Stomach (tissue), 19 donors: ENCODE measurements at places on chromosomes 5 and 9. TPM values are rescaled to one million over a fixed set of nuclear protein-coding genes. Genes with fewer than 3 reads are reported as not detected.

DNA sequence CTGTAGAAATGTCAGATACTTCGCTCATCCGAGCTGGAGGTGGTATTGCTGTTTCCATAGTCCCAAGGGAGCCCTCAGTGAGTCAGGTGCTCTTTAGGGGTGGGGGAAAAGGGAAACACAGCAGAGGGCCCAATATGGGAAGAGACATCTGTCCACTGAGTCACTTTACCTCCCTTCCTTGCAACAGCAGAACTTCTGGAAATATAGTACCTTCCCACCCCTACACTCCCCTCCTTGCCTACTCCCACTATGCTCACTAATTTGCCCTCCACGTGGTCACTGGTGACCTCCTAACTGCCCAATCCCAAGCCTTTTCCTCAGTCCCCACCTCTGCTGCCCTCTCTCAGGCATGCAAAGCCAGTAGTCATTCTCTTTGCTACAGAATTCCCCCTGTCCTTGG, 1.9 kb downstream of the HK3 start:
- no peak for DNase-seq

- DNase-seq: no peak
Observed at GRCh38 chr9:137694236-137694959, 75.6 kb downstream of the EHMT1 start.

- DNase-seq: no peak
Observed at GRCh38 chr5:149279661-149280060, 8.0 kb downstream of the AFAP1L1 start.

DNA sequence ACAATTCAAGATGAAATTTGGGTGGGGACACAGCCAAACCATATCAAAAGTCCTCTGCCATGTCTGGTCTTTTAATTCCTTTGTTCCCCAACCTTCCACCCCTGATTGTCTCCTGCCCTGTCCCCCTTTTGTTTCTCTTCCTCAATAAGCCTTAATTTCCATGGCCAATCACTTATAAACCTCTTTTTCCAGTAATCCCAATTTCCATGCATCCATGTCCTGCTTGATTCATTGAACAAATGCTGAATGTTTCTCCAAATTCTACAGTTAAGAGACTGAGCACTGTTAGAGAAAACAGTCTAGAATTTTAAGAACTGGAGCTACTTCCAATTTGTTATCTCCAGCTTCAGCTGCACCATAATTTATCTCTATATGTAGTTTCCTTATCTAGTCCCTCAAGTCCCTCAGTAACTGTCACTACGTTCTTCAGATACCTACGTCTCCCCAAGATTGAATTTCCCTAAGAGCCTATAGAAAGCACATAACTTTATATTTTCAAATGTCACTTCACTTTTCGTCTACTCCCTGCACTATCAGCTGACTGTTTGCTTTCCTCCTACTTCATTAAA, 34.2 kb downstream of the TARS1 start:
- no peak for DNase-seq

DNA sequence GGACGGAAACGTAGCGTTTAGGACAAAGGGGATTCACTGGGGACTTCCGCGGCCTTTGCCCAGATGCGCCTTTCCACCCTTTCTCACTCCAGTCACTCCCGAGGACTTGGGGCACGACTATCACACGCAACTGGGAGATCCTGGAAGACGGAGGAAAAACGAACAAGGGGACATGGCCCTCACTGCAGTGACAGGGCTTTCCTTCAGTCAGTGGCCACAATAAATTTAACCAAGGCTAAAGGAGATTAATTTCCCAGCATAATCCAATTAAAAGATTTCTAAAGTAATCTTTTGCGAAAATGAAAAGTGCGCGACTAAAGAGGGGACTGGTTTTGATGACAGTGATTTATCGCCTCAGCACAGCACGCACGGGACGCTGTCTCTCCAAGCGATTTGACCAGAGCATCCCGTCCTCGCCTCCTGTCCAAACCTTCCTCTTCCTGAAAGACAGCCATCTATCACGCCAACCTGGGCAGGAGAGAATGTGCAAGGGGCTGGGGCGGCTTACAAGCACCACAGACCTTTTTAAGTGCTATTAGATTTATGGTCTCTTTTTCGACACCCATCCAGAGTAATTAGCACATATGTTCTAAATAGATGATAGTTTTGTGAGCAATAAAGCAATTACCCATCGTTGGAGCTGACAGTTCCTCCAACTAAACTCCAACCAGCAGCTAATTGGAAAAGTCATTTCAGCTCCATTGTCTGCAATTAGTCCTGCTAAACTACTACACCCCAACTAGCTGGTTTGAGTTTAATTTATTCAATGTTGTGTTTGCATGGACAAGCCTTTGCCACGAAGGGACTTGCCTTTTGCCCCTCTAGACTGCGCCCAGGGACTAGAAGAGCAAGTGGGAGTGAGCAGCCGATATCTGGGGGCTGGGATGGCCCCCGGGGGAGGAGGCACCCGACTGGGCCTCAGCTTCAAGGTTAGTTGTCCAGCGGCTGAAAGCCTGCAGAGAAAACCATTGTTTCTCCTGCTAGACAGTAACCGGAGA, 7.4 kb downstream of the NR2F1-AS1 start:
- no peak for DNase-seq

GRCh38 chr5:170769246-170769645, 14.3 kb upstream of the GABRP start:
- no peak for DNase-seq

DNA sequence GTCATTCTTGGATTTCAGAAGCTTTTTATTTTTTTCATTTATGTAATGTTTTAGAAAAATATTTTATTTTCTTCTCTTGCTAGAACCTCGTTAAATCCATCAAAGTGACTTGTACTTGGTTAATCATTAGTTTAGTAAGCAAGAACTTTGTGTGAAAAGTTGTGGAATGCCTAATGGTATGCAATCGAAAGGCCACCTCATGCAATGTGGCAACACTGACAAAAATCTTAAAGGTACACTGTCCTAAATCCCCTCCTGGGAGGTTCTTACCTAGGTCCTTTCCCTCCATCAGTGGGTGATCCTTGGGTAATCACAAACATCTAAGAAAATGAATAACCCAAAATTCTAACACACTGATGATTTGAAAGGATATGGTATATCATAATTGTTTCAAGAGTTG, 304.2 kb downstream of the DNAH5 start:
- no peak for DNase-seq

DNA sequence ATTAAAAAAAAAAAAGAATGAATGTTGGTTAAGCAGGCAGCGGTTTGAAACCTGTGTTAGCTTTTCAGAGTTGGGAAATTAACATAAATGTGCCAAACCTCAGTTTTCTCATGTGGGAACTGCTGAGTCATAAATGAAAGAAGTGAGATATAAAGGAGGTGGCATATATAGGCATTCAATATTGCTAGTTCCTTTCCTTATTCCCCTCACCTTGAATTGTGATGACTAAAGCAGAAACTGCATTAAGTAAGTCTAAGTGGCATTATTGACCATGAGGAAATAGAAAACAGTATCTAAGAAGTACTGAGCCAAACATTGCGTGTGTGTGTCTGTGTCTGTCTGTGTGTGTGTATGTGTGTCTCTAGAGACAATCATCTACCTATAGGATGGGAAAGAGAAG, 691.2 kb downstream of the TLR4 start:
- no peak for DNase-seq

DNA sequence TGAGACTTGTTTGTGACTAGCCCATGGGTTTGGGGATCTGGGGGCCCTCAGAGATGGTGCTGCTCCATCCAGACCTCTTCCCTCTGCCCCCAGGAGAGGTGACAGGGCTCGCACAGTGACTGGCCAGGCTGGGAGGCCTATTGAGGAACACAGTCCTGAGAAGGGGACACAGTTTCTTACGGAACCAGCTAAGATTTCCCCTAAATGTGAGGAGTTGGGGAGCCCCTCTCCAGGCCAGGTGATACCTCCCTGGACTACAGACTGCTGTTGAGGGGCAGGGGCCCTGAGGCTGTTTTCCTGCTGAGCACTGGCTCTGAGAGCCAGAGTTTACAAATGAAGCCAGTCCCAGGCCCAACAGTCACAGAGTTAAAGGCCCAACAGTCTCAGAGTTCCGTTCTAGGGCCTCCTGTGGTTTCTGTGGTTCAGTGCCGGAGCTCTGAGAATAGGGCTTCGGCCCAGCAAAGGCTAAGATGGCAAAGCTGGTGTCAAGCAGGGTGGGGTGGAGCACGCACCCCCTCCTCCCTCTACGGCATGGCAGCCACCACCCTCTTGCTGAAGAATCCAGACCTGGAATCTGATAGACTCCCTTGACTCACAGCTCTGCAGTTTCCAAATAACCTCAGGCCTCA, 1.1 kb upstream of the SEMA4D start:
- peak; percentile 22 for DNase-seq

GRCh38 chr9:34365282-34365681, 11.4 kb downstream of the MYORG start:
- no peak for DNase-seq

- DNase-seq: no peak
Observed at GRCh38 chr5:16974981-16975380, 38.9 kb upstream of the MYO10 start.

DNA sequence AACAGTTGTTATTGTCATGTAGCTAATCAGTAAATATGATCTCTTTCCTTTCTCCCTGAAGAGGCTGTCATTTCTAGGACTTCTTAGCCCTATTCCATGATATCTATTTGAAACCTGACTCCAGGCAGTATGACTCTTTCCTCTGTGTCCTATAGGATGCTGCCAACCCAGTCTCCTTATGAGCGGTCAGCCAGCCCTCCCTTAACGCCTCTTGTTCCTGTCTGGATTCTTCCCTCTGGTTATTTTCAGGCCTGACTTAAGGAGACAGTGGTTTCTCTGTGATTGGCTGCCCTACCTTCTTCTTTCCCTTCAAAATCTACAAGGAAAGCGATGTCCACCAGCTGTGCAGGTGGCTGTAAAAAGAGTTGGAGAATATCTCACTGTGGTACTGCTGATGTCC, 19.4 kb upstream of the C5orf63 start:
- DNase-seq: no peak

Gene DDX31
- 11.9 TPM for total RNA-seq

Gene PCDHB10
- 5.8 TPM for total RNA-seq

Gene CER1
- not detected for total RNA-seq
